ENCODE measurements at places on chromosomes 11 and 22.

DNA sequence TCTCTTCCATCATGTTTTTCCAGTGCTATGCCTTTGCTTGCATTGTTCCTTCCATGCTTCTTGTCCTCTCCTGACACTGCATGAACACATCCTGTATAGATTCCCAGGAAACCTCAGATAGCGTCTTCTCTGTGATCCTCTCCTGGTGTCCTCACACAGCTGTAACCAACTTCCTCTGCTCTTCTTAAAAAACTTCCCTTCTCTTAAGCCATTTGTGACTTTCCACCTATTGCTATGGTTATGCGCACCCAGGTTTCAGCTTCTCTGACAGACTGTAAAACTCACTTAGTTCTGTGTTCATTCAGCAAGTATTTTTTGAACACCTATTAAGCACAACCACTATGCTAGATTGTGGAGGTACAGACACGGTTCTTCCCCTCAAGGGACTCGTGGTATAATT lies 5.1 kb upstream of the APLP2 start:
- ATAC-seq, result no peak

- no peak for ATAC-seq
These were observed 5.8 kb upstream of the SLC5A1 start for GRCh38 chr22:32037236-32037635.

DNA sequence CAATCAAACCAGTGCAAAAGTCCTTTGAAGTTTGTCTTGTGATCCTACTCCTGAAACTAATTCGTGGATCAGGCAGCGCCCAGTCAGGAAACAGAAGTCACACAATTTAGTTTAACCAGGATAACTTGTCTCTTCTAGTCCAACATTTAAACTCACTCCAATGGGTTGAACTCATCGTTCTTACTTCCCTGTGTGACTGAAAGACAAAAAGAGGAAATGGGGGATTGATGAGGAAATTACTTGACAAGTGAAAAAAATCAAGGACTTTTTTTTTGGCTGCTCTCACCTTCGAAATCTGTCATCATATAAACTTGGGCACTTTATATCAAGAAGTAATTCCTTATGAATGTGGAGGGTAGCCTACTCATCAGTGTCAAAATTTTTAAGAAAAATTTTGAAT lies 78.4 kb downstream of the HSD17B12 start:
- no peak for ATAC-seq

- no peak for ATAC-seq
These were observed 357.7 kb upstream of the ARHGAP42 start for GRCh38 chr11:100329352-100329751.

DNA sequence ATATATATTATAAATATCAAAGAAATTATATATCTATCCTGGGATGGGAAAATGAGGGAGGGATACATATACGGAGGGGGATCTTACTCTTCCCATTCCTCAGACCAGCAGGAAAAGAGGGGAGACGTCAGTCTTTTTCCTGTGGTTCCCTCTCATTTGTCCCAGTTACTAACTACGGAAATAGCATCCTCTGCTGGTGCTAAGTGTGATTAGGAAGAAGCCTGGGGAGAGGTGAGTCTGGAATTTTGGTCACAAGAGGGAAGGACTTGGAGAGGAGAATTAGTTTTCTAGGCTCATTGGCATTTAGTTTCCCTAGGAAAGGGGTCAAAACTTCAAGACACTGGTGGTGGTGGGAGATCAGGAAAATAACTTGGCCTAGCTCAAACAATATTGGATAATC lies 11.6 kb downstream of the MED19 start:
- no peak for ATAC-seq

DNA sequence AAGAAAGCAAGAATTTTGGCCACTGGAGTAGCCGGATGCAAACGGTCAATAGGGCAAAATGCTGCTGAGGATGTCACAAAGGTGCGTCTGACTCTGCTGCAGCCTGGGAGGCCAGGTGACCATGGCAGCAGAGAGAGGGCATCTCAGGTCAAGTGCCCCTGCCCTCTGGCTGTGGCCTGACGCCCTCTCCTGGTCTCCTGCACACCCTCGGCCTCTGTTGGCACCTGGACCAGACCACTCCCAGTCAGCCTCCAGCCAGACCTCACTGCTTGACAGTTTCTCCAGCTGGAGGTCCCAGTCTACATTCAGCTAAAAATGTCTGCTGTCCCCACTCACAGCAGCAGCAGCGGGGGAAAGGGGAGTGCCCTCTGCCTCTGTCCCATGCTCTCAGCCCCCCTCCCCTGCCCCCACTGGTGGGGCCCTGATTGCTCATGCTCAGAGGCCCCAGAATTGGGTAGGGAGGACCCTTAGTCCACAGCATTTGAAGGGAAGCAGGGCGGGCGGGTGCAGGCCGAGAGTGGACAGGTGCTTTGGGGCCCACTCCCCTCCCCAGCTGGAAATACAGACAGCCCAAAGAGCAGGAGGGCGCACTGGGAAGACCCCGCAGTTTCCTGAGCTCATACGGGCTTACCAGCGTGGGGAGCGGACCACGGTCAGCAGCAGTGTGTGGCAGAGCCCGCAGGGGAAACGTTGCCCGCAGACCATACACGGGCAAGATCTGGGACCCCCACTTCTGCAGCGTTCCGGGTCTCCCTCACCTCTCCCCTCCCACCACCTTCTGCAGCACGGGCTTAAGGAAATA lies 1.6 kb upstream of the BRSK2 start:
- no peak for ATAC-seq

GRCh38 chr22:39490135-39490798 lies 11.8 kb upstream of the MIEF1 start:
- peak; percentile 99 for ATAC-seq

DNA sequence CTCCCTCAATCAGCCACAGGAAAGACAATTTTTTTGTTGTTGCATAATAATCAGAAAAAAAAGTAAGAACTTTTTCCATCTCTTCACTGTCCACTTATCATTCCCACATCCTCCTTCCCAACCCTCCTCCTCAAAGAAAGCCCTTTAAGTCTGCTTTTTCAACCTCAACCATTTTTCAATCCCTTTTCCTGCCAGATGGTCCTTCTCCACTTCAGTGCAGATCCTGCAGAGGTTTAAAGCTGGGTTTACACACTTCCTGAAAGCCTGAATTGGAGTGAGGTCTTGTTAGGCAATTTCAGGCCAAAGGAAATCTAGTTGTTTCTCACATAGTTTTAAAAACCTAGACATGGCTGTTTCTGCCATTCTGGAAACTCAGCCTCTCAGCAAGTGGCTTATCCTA lies 78.3 kb downstream of the RPL27A start:
- ATAC-seq, result no peak

DNA sequence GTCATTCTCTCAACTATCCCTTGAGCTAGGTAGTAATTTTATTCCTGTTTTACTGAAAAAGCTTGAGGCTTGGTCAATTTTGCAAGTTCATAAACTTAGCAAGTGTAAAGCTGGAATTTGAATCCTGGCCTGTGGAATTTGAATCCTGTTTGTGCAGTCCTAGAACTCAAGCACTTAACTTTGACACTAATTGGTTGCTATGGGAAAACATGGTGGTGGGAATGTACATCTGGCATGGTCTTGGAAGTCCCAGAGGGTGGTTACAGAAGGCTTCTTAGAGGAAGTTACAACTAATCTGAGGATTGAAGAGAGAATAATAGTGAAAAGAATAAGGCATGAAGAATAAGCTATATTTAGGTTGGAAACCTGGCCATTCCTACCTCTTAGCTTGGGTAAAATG lies 66.5 kb upstream of the LIN7C start:
- no peak for ATAC-seq

DNA sequence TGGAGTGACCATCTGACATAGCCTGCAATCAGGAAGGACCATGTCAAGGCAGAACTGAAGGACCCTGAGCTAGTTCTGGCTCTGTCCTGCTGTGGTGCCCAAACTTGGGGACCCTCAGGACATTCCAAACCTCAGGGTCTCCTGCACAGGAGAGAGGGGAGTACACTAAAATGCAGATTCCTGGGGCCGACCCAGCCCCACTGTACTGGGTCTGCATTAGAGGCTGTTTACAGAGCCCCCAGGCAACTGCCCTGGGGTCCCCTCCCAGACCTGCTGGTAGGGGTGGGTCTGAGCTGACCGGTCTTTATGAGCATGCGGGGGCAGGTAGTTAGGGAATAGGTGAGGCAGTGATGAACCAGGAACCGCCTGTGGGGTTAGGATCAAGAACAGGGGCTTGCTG lies 6.8 kb downstream of the TRPM5 start:
- no peak for ATAC-seq

DNA sequence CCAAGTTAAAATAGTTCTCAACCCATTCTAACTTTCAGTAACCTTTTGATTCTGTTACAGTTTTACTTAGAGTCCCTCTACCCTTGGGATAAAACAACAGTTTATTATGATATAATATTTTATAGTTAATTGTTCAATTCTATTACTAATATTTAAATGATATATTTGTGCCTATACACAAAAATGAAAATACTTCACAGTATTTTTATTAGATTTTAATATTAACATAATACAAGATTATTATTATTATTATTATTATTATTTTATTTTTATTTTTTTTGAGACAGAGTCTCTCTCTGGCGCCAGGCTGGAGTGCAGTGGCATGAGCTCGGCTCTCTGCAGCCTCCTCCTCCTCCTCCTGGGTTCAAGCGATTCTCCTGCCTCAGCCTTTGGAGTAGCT lies 416.7 kb downstream of the NTM start:
- no peak for ATAC-seq

Measured in activated CD4-positive, CD25-positive, alpha-beta regulatory T cell treated with anti-CD3 and anti-CD28 coated beads, Interleukin-2, amount 50 U/mL, for 24 hours (primary cell).